ENCODE measurements at places on chromosomes 4 and X. TPM values are rescaled to one million over a fixed set of nuclear protein-coding genes. Genes with fewer than 3 reads are reported as not detected.

Gene BGN
- total RNA-seq = not detected

Gene FGF5
- total RNA-seq = not detected

- no peak for DNase-seq
Measured at GRCh38 chrX:112896051-112896450, 55.4 kb upstream of the AMOT start.

- no peak for DNase-seq
Measured at GRCh38 chr4:77500801-77501200, 104.8 kb upstream of the CXCL13 start.

- no peak for DNase-seq
Measured at GRCh38 chrX:42107495-42108488, 184.4 kb upstream of the CASK start.

DNA sequence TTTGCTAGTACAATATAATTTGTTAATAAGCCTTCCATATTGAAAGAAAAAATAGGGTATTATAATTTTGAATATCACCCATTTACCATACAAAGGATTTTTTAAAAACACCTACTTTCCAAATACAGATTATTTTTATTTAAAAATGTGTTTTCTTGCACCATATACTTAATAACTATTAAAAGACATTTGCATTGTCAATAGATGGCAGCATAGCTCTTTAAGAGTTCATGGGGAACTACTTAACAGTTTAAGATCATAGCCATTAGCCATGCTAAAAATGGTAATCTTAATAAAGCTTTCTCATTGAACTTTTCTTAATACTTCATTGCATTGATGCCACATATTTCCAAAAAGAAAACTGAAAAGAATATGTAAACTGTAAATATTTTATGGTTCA is 1995.9 kb downstream of the C4orf33 start:
- DNase-seq = peak; percentile 54

DNA sequence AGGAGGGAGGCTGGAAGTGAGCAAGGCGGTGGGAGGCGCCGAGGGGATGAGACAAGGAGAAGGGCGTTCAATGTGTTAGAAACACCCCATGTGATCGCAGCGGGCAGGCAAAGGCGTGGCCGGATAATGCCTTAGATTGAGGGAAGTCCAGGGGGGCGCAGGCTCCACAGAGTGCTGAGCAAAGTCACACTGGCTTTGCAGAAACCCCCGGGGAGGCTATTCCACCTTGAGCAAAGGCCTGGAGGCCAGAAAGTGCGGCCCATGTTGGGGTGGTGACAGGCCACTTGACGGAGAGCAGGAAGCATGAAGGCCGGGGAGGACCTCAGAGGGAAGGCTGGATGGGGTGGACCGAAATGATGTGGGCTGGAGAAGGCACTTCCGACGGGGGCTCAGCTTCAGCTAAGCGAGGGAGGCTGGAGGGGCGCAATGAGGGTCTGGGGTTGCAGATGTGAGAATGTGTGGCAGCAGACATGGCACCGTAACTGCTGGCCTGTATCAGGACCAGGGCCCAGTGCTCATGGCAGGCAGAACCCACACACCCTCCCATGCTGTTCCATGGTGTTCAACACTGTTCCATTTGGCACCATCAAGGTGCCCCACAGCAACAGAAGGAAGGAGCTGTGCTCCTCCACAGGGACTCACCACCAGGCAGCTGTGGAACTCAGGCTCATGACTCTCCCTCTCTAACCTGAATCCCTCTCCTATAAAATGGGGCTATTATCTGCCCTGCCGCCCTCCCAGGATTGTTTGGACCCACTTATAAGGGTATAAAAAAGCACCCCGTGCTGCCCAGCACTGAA is 50.3 kb downstream of the HMX1 start:
- DNase-seq = no peak

DNA sequence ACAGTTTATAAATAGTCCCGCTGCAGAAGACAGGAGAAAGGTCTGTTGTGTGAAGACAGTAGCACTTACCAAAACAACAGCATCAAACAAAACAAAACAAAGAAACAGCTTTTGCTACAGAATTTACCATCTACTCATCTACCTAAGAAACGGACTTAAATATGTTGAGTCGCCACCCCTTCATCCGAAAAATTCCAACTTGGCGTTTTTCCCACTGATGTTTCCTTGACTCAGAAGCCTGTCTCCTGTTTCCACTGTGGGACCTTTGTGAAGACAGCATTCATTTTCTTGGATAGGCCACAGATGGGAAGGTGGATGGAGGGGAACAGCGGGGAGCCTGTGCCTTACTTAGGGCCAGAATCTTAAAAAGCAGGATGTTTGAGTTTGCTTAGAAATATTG is 1.3 kb upstream of the ITM2A start:
- DNase-seq = no peak

Measured in SK-MEL-5 (cell line).